ENCODE measurements at places on chromosomes 3 and 15.

DNA sequence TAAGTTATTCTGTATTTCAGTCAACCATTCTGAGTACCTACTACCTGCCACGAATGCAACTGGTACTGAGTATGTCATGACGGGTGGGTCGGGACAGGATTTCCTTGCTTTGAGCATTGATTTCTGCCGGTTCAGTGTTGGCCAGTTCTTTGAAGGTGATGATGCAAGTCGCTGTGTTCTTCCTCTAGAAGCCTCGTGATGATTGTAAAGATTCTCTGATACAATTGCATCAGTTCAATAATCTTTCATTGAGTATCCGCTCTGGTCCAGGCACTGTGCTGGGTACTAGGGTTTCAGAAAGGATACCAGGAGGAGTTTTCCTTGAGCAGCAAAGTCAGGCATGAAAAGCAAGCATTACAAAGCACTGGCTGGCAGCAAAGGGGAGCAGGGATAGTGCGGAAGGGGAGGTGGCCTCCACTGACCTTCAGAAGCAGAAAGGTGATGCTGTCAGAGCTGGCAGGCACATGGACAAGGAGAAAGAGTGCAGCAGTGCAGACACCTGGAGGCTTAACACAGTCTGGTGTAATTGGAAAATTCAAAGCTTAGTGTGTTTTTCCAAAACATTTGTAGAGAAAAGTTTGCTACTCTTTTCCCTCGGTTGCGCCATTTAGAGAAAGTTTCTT is 100.1 kb downstream of the RPL39L start:
- no peak for DNase-seq

DNA sequence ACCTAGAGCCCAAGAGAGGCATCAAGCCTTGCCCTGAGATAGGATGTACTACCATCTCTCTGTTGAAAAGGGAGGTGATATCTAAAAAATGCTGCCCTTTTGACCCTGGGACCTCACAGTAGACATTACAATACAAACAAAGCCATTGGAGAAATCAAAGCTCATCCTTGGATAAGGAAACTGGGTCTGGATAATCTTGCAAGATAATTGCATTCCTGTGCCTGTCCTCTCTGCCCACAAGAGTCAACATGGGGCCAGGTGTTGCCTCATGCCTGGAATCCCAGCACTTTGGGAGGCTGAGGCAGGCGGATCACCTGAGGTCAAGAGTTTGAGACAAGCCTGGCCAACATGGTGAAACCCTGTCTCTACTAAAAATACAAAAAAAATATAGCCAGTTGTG is 57.3 kb upstream of the DLG1 start:
- DNase-seq, result no peak

GRCh38 chr15:69697916-69698315 is 245.3 kb downstream of the RPLP1 start:
- DNase-seq, result no peak

GRCh38 chr15:68303134-68303533 is 25.6 kb downstream of the FEM1B start:
- DNase-seq, result no peak

- no peak for DNase-seq
Observed at GRCh38 chr3:133943639-133944141, 48.0 kb upstream of the RAB6B start.

DNA sequence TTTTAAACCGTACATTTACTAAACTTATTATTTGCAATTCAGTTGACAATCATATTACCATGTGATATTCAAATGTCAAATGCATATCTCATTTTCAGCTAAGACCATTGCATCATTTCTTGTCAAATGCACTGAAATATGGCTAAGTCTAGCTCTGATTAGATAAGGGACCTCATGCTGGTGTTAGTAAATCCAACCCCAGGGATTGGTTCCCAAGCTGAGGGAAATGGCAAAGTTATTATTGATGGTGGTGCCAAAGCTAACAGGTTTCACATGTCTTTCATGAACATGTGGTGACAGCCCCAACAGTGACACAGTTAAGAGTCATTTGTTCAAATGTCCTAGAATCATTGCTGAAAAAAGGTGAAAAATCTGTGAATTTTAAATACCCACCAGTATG is 641.1 kb downstream of the MECOM start:
- no peak for DNase-seq

- no peak for DNase-seq
Observed at GRCh38 chr15:79035814-79036213, 54.8 kb downstream of the RASGRF1 start.

DNA sequence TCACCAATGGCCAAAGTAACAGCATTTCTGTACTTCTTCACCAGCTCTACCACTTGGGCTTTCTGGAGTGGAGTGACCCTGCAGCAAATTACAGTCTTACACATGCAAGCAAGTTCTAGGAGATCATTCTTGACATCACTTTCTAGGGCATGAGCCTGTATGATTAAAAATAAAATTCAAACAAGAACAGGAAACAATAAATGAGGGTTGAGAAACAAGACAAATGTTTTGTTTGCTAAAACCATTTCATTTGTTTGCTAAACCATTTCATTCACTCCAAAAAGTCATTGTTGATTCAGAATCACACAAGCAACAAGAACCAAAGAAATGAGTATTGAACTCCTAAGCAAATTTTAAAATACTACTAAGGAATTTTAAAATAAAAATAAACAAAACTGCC is 220.9 kb downstream of the ATP8B4 start:
- DNase-seq, result no peak

- no peak for DNase-seq
Observed at GRCh38 chr15:91552555-91552954, 301.0 kb upstream of the SLCO3A1 start.

DNA sequence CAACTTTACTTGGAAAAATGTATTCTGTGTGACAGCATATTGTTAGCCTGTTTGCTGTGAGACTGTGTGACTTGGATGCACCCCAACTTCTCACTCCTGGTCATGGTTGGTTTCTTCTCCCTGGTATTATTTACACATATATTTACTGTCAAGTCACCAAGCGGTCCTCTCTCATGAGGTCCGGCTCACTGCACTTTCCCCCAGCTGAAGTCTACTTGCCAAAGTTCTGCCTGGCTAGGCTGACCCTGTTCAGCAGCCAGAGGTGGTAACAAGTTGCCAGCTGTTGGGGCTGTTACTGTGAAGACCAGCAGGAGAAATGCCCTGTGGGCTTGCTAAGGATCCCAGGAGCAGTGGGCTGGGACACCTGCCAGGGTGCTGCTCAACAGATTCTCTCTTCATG is 337.5 kb downstream of the MFSD1 start:
- DNase-seq, result no peak

- DNase-seq, result no peak
Observed at GRCh38 chr15:90268415-90268814, 2.9 kb downstream of the NGRN start.

GRCh38 chr15:40092256-40092978 is 16.3 kb downstream of the BMF start:
- DNase-seq, result no peak

DNA sequence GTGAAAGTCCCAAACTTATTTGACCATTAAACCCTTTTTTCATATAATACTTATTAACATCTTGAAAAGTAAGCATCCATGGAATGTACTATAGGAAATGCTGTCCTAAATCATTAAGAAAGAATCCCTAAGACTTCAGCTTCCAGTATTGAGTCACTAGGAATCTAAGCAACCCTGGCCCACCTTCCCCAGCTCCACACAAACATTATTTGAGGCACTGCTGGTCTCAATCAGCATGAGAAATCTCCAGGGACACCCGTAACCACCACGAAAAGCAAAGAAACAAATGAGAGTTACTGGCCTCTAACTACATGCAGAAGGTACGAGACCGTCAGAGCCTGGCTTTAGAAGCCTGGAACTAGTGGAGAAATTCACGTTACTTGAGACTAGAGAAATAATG is 68.2 kb downstream of the POLQ start:
- DNase-seq, result no peak

DNA sequence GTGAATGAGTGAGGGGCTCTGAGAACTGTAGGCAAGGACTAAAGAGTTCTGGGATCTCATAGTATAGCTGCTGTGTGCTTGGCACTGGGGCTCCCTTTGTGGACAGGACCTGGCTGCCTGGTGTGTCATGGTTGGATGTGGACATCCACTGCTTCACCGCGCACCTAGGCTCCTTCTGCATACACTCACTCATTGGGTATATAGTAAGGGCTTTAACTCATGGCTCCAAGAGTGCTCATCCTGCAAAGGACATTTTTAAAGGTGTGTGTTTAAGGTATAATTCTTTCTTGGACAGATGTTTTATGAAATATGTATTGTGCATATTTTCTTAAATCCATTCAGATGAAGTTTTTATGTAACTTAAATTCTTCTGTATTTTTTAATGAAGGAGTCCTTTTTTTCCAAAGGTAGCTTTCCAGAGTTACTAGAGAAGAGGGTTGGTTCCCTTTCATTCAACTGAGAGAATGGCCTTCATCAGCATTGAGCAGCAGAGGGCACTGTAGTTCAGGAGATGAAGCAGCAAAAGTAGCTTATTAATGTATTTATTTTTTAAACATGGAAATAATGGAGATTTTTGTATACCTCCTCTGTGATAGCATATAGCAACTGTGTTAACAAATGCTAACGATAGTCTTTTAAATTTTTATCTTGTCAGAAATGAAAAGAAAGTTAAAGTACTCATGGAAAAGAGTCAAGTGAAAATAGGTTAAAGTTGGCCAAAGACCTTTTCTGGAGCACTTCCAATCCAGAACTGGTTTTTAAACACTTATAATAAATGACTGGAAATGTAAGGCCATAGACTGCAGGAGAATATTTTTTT is 25.2 kb downstream of the OXNAD1 start:
- DNase-seq, result peak; percentile 69

DNA sequence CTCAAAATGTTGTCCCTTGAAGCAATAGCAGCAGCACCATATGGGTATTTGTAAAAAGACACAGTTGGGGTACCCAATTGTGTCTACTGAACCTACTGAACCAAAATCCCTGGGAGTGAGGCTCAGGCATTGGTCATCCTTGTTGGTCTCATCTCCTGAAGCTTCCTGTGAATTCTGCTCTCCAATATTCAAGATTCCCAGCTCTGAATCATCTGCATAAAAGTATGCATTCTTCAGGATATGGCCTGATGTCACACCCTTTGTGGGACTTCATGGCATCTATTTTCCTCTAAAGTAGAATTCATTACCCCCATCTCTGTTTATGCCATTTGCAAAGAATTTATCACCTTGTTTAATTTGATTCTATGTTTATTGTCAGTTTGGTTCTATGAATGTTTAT is 13.3 kb upstream of the PTX3 start:
- no peak for DNase-seq

DNA sequence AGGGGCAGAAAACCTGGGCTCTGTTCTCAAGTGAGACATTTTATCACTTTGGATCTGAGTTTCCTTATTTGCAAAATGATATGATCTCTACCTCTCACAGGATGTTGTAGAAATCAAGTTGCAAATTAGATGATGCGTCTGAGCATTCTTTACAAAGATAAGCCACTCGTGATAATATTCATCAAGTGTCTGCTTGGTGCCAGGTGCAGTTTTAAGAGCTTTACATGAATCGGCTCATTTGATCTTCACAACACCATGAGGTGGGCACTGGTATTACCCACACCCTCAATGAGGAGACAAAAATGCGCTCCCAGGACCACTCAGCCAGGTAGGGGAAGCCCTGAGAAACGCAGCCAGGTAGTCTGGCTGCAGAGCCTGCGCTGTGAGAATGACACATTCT is 59.1 kb upstream of the CA12 start:
- DNase-seq, result no peak

- DNase-seq, result no peak
Observed at GRCh38 chr15:80618685-80619400, 76.3 kb upstream of the ABHD17C start.

DNA sequence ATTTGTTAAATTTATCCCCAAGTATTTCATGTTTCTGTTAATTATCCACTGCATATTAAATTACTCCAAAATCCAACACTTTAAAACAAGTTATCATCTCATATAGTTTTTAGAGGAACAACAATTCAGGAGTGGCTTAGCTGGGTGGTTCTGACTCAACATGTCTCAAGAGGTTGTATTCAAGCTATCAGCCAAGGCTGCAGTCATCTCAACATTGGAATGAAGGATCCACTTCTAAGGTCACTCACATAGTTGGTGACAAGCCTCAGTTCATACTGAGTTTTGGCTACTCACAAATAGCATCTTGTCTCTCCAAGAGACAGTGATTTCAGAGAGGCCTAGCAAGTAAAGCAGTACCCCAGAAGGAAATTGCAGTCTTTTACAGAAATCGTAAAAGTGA is 134.7 kb downstream of the NR2E3 start:
- DNase-seq, result no peak

- DNase-seq, result no peak
Observed at GRCh38 chr3:120503727-120504616, 53.2 kb upstream of the FSTL1 start.

- no peak for DNase-seq
Observed at GRCh38 chr3:114481113-114481512, 187.3 kb downstream of the TIGIT start.

DNA sequence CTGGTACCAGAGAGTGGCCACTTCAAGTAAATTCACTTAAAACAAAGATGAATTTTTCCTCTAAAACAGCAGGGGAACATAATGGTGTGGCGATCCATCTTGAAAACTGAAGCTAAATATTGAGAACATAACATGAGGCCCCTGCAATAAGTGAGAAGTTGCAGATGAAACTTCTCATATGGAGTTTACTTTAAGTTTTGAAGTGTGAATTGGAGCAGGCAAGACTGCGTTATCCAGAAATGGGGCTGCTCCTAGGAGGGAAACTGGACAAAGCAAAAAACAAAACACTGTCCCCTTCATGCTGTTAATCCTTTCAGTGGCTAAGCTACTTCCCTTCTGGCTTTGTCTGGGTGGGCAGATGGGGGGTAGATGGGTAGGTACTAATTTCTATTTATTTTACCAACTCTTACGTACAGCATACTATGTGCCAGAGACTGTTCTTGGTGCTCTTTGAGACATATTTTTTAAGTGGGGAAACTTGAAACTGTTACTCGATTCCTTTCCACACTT is 172.8 kb downstream of the TAFA4 start:
- no peak for DNase-seq

GRCh38 chr3:159829056-159829455 is 159.6 kb upstream of the IL12A start:
- no peak for DNase-seq

DNA sequence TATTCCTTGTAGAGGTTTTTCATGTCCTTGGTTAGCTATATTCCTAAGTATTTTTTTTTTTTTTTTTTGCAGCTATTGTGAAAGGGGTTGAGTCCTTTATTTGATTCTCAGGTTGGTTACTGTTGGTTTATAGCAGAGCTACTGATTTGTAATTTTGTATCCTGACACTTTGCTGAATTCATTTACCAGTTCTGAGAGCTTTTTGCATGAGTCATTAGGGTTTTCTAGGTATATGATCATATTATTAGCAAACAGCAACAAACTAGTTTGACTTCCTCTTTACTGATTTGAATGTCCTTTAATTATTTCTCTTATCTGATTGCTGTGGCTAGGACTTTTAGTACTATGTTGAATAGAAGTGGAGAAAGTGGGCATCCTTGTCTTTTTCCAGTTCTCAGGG is 737.4 kb downstream of the ZNF385D start:
- no peak for DNase-seq

DNA sequence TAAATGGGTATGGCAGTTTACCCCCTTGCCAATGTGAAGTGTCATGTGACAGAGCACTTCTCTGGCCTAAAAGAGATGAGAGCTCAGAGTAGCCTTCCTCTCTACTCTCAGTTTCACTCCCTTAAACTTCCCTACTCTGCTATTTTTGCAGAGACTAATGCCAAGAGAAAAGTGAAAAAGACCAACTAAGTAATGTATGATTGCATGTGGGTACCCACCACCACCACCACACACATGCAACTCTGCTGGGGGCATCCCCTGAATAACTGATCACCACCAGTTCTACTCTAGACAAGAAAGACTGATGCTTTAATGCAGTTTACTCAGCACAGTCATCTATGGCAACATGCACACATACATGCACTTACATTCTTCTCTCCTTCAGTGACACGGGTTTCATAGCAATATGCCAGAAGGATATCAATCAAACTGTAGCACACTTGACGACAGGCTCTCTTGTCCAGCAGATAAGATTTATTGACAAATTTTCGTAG is 31.3 kb downstream of the SHQ1 start:
- peak; percentile 12 for DNase-seq

All from B cell (primary cell).